ENCODE measurements at places on chromosomes 1 and 21.

DNA sequence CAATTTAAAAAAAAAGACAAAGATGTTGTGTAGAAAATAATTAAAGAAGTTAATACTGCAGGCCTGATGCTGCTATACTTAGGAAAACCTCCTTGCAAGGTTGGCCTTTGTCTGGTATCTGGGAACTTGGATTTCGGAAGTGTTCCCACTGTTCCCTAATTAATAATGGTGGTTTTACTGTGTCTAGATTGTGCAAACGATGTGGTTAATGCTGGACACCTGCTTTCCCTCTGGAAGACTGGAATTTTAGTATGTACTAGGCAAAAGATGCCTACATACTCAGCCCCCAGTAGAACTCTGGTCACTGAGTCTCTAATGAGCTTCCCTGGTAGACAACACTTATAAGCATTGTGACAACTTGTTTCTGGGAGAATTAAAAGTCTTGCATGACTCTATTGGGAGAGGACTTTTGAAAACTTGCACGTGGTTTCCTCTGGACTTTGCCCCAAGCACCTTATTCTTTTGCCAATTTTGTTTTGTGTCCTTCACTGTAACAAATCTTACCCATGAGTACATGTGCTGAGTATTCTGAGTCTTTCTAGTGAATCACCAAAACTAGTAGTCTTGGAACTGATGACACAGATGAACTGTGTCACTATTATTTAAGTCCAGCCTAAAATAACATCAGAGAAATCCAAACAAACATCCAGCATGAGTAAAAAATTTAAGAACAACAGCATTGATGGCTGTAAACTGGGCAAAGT lies 40.4 kb downstream of the LIN9 start:
- no peak for DNase-seq

DNA sequence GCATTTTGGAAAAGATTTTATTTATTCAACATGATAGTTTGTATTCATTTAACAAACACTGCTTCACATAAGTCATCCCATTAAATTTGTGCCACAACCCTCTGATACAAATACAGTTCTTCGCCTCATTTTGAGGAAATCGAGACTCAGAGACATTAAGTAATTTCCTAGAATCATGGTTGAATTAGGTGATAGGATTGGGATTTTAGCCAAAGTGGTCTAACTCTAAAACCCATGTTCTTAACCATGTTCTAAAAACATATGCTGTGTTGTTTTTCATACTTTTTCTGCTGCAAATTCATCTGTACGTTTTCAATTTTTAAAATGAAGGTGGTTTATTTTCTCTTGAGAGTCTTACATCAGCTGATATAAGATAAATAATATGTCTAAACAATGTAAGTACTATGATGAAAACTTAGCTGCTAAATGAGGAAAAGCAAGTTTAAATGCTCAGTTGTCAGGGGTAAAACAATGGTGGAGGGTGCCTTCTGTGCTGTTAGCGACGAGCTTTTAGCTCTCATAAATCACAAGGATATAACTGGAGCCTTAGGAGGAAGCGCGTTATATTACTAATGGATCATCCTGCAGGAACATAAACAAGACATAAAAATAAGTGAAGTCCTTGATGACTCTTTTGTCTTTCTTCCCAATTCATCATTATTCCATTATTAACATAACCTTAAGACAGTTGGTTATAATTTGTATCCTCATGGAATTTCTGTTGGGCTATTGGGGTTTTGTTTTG lies 97.7 kb downstream of the CACHD1 start:
- DNase-seq, result no peak

GRCh38 chr1:202069662-202070061 lies 53.1 kb upstream of the GPR37L1 start:
- no peak for DNase-seq

GRCh38 chr1:32536764-32537163 lies 2.5 kb upstream of the ZBTB8A start:
- no peak for DNase-seq

DNA sequence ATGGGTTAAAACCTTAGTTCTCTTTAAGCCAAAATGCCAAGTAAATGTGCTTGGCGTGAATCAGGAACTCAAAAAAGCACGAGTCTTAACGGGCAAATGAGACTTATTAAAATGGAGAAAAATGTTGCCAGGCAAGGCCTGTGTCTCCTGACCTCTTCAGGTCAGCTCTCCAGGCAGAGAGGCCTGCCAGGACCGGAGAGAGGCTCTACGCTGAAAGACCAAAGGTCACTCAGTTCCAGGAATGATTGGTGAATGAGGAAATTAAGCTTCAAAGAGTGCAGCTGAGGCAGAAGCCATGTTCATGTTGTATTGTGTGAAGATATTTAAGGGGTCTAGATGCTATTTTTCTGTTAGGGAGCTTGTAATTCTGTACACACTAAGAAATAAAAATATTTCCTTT lies 66.6 kb downstream of the SPAG17 start:
- no peak for DNase-seq

All from stimulated activated CD4-positive, alpha-beta T cell treated with anti-CD3 and anti-CD28 coated beads, Interleukin-15, amount 100 ng/mL, for 1 hour (primary cell).